LNCaP clone FGC (cell line): ENCODE measurements at places on chromosomes 12 and 14.

DNA sequence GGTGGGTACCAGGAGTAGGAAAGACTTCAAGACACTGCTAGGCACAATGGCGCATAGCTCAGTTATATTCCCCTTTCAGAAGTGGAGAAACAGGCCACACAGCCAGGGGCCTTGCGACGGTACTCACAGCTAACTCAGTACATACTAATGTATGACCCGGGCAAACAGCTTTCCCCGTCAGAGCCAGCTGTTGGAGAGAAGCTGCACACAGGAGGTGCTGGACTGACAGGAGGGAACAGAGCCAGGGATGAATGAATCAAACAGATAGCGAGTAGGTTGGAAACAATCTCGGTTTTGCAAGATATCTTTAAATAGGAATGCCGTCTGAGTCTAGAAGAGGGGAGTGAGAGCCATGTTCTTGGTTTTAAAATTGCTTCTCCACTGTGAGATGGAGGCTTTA is 45.5 kb downstream of the PRIMA1 start:
- no peak for DNase-seq

DNA sequence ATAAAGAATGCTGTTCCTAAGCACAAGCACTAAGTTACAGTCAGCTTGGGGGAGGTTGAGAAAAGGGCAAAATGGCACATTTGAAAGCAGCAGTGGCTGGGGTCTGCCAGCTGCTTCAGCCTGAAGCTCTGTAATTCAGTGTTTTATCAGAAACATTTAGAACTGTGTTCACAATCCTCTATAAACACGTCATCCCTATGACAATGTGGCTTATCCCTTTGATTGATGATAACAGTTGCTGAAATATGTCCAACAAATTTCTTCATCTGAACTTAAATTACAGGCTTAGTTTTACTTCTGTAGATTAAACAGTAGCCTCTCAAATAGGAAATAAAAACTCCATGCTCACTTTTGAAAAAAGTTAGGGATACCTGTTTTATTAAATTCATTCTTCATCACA is 108.8 kb downstream of the VEZT start:
- DNase-seq = no peak

- DNase-seq = no peak
These were observed 97.1 kb downstream of the TNFAIP2 start for GRCh38 chr14:103220134-103220981.

GRCh38 chr14:29928117-29928640 is 532 bp upstream of the PRKD1 start:
- DNase-seq = no peak

DNA sequence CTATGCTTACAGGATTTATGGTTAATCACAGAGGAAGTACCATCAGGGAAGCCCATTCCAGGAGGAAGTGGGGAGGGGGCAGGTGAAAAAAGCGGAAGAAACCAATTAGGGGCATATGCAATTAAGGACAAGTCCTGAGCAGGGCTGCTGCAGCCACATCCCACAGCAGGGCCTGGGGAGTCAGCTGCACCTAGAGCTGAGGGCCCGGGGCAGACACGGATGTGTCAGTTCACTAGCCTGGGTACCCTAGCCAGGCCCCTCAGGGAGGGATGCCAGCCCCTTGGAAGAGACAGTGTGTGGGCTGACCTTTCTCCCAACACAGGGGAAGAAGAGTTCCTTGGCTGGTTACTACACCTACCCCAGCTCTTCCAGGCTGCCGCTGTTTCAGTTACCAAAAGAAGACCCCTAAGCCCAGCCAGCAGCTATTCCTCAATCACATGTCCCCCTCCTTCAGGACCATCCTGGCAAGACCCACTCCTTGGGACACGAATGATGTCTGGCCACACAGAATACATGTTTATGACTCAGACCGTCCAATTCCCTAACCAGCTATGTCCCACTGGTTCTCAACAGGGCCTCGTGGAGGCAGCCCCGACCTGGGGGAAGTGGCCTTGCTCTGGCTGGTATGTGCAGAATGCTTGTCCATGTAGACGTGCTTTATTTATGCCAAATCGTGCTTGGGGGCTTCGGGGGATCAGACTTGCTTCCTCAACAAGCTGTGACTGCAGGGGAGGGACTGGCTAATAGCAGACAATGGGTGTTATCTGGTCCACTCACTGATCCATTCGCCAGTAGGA is 133.7 kb upstream of the RTL1 start:
- no peak for DNase-seq

DNA sequence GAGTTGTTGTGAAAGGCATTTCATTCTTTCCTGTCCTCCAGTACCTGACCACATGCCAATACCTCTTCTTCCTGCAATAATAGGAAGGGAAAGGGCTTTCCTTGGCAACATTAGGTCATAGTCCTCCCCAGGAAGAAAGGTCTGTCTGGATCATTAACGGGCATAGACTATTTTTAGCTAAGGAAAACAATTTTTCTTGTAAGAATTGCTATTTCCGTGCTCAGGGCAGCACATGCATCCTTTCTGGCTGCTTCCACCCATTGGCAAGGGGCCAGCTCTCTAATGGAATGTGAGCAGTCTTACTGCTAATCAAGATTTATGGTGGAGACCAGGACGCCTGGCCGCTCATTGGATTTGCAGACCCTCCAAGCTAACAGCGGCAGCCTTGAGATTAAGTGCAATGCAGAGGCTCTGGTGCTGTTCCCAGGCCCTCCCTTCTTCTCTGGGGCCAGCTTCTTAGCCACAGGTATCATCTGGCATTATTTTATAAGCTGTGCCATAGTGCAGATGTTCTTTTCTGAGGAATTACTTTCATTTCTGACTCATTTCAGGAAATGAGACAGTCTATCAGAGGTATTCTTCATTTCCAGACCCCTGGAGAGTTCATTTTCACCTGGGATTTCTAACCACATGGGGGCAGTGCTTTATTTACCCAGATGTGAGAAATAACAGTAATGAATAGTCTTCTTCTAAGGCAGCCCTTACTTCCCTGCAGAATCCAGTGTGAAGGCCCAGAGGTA is 52.9 kb downstream of the ANO6 start:
- DNase-seq = no peak
